ENCODE measurements at places on chromosomes 1 and 21.

DNA sequence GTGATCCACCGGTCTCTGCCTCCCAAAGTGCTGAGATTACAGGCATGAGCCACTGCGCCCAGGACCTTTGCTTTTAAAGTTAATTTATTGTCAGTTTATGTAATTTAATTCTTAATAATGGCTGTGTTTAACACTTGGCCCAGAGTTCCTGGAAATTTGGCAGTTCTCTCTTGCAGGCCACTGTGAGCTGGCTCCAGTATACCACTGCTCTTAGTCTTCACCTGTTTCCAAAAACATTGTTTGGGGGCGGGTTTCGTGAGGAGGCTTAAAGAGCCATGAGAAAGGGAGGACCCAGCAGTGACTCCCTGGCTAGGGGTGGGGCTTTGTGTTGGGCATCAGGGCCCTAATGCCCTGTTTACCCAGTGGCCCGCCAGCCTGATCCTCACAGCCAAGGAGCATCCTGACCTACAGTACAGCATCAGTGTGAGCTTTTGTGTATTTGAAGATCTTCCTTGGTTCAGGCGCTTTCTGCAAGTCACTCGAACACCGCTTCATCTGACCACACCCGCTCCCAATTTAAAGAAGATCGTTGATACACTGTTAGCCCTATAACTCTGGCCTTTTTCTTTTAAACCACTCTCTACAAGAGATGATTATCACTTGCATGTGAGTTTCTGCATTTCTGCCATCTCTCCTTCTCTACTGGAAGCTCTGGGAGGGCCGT, 12.0 kb upstream of the BGLAP start:
- no peak for DNase-seq

- DNase-seq: no peak
These were observed 10.7 kb downstream of the NEGR1 start for GRCh38 chr1:72271555-72272085.

DNA sequence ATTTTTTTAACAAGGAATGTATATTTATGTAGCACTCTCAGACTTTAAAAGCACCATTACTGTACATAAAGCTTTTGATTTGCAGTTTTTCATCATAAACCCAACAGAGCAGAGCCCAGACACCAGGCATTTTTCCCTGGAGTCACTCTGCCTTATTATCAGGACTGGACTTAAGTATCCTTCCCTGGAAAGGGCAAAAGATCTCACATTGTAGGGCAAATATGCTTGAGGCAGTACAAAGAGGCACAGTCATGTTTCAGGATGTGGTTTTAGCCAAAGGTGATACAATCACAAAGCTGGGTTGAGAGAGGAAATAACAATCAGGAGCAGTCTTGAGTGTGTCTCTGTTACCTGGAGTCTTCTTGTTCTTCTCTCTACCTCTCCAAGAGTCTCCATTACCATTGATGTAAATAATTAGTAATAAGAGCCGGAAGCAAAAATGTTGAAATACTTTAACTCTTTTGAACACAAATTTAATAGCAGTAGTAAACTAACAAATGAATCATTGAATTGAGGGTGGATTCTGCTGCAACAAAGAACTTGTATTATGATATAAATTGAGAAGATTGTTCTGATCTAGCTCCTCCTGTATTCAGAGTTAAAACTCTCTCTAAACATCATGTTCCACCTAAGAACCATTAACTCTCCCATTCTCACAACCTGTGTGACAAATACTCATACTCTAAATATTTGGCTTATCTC, 160.5 kb downstream of the LTN1 start:
- DNase-seq: no peak

GRCh38 chr1:1507305-1507704, 4.7 kb upstream of the ATAD3A start:
- DNase-seq: no peak

DNA sequence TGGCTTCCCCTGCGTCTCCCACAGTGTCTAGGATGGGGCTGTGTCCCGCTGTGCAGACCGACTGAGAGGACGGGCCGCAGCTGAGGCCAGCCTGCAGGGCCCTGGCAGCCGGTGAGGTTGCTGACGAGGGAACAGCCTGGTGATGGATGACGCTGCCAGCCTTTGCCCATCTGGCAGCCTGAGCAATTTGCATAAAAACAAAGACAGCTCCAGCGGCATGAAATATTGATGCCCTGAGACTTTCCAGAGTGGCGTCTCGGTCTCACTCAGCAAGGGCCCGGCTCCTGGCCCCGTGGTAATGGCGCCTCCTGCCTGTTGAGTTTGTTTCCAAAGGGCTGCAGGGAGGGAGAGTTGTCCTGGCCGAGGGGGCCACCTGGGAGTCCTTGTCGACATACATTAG, 19.1 kb upstream of the KCNA10 start:
- DNase-seq: no peak

DNA sequence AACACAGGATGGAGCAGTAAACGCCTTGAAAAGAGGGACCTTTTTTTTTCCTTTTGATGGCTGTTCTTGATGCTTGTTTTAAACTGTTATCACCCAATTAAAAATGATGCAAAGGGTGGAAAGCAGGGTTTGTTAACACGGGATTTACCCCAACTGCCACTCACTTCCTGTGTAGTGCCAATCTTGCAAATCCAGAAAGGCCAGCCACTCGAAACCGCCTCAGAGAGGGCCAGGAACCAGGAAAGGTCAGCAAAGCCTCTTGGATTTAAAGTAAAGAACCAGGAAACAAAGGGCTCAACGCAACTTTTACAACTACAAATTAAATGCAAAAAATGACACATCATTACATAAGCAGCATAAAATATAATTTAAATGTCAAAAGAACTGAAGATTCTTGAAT, 347.4 kb downstream of the PDE4B start:
- DNase-seq: peak; percentile 27

DNA sequence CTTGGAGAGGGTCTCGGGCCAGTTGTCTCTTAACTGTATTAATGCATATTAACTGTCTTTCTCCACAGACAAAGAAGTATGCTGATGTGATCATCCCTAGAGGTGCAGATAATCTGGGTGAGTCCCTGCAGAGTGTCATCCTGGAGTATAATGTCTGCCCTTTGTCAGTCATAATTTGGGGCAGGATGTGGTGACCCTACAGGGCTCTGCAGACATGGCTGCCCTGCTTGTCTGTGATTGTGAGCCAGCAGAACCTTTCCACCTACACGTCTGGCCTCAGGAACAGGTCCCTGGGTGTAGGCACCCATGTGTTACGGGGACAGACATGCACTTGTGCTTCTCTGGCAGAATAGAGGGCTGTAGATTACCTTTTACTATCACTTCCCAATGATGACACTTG, 78.4 kb downstream of the UCK2 start:
- DNase-seq: no peak

DNA sequence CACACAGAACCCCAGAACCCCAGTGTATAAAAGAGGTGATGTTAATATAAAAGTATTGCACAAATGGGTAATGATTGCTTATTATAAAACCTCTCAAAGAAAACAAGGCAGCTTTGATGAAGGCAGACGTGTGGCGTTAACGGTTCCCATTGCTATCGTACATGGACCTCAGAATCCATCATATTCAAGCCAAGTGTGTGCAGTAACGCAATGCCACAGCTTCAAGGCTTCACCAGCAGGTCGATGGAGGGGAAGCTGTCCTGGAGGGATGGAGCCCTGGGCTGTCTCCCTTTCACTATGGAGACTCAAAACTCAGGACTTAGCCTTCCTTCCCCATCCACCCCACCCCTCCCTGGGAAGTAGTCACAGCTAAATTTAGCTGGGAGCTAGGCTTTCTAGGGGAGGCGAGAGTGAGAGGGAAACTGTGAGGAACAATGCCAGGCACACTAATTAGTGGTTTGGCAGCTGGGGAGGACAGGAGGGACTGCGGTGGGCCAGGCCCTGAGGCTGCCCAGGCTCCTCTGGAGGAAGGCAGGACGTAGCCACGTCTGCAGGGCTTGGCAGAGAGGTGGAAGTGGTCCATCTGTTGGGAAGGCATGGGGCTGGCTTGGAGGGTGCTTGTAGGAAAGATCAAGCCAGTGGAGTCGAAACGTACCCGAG, 121.2 kb downstream of the HMGB4 start:
- no peak for DNase-seq

DNA sequence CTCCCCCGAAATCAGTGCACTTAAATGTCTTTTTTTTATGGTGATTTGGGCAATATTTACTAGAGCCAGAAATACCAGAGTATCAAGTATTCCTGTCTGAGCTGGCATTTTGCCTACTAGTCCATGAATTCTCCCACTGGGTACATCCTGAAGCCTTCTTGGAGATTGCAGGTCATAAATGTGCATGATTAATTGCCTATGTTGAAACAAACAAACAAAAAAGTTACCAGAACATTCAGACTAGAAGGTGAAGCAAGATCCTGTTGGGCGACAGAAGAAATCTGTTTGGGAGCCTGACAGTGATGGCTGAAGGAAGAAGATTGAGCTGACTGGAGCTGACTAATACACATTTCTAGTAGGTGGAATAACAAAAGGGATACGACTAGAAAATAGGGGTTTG, 127.4 kb upstream of the NRIP1 start:
- DNase-seq: peak; percentile 89

- DNase-seq: peak; percentile 94
These were observed 552.9 kb downstream of the LTN1 start for GRCh38 chr21:28439788-28440187.

DNA sequence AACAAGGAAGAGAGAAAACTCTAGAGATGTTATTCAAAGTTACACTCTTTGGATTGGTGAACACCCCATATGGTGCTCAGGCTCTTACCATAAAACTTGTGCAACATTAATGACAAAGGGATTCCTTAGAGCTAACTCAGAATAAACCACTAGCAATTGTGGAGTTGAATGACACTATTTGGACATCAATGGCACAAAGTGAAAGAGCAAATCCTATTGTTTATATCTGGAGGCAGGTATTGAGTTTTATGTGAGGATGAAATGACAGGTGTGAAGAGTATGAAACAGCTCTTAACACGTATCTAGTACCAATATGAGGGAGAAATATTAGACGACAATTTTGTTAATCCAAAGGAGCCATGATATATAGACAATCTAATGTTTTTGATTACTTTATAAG, 584.9 kb upstream of the PBX1 start:
- no peak for DNase-seq

GRCh38 chr1:52032785-52033131, 852 bp downstream of the KTI12 start:
- DNase-seq: no peak

DNA sequence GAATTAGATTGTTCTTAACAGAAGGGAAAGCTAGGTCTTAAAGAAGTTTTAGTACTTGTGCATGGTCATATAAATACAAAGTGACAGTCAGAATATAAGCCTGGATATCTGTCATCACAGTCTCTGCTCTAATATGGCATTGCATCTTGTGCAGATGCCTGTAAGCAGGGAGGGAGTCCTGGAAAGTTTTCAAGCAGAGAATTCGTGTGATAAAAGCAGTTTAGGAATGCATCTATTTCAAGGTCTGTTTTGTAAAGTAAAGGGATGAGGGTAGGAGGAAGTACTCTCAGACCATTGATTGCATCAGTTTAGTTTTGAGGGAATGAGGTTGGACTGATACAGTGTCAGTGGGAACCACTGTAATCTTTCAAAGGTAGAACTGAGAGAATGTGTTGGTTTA, 30.6 kb downstream of the IARS2 start:
- no peak for DNase-seq

GRCh38 chr1:172885411-172885810, 165.3 kb downstream of the TNFSF18 start:
- no peak for DNase-seq

GRCh38 chr1:183622013-183622412, 13.6 kb downstream of the ARPC5 start:
- DNase-seq: no peak

- DNase-seq: no peak
These were observed 47.1 kb downstream of the CFH start for GRCh38 chr1:196698993-196699392.

DNA sequence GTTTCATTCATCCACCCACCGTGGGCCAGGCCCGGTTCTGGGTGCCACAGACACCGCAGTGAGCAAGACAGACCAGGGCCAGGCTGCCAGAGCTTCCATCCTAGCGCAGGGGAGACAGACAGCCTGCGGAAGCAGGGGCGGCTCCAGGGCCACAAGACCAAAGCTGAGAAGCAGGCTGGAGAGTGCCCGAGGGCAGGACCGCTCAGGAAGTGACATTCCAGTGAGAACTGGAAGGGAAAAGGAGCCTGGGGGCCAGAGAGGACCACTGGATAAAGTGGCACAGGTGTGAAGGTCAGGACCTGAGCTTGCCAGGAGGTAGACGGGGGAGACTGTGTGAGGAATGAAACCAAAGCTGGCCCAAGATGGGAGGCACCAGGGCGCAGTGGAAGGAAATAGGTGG, 59.5 kb upstream of the EFHD2 start:
- DNase-seq: no peak

GRCh38 chr1:32361674-32362473, 411 bp downstream of the FAM229A start:
- no peak for DNase-seq

GRCh38 chr1:11790880-11791715, 14.7 kb downstream of the MTHFR start:
- no peak for DNase-seq

DNA sequence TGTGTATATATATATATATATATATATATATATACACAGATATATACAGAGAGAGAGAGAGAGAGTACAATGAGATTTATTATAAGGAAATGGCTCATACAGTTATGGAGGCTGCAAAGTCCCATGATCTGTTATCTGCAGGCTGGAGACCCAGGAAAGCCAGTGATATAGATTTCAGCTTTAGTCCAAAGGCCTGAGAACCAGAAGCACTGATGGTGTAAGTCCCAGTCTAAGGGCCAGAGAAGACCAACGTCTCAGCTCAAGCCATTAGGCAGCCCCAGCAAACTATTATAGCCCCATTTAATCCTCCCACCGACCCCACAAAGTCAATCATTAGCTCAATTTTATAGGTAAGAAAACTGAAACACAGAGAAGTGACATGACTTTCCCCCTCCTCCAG, 35.0 kb upstream of the HPDL start:
- no peak for DNase-seq

GRCh38 chr1:242784084-242784483, 259.6 kb upstream of the PLD5 start:
- DNase-seq: no peak

DNA sequence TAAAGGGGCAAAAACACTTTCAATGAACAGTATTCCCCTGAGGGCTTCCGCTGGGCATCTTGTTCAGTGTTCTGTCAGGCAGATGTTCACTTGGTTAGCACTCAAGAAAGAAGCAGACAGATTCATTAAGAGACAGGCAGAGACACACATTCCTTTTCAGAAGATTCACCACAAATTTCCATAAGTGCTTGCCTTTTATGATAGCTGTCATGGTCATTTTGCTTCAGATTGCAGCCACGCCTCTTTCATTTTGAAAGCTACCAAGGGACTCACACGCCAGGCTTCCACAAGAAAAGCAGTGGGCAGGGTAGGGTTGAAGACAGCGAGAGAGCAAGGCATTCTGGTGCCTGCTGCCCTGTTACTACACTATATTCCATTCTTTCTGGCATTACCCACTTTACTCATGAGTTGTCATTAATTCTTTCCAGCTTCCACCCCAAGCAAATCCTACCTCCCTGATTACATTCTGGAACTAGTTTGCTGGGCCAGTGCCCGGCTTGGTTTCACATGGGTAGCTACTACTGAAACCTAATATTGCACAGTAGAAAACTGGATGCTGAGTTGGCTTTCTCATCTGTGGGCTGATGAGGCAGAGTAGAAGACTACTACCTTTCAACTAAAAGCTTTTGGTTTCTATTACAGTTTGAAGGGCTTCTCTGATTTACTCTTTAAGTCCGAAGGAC, 91.2 kb upstream of the COL24A1 start:
- DNase-seq: no peak

- DNase-seq: no peak
These were observed 11.1 kb downstream of the SH2D1B start for GRCh38 chr1:162400790-162401355.

GRCh38 chr21:32278103-32278502, 746 bp downstream of the MIS18A start:
- no peak for DNase-seq

Data from LNCaP clone FGC (cell line).